ENCODE measurements at places on chromosomes 3 and 15. TPM values are rescaled to one million over a fixed set of nuclear protein-coding genes. Genes with fewer than 3 reads are reported as not detected.

DNA sequence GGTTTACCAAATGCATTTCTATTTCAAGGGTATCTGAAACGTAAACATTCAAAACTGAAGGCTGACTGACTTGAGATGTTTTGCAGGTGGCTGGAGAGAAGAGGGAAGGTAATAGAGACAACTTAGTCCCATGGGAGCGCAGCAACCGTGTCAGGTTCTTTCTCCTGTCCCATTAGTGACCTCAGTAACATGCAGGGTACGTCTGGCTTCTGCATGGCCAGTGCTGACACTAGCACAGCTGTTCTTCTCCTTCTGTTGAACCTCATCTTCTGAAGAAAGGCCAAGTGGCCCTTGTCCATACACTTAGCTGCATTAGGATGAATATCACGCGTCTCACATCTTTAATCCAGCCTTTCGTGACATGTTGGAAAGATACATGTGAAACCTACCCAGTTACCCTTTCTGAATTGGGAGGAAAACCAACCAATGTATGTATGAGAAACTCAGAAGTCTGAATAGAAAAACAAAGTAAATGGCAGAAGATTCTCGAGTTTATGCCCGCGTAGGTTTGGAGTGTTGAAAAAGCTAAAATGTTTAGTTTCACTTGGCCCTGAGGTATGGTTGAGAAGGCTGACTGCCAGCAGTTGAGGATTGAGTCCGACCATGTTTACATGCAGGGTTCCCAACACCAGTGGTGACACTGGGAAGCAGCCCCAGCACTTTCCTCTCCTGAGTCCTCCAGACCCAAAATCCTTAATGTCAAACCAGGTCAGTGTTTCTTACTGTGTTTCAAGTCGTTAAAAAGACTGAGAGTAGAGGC, 10.3 kb downstream of the NCBP2 start:
- no peak overlapping the region for H3K4me3 ChIP-seq
- H3K36me3 ChIP-seq: peaks cover 4% of the 10 kb centered on the region
- DNase-seq: no peak
- no peaks in the 10 kb centered on the region for H3K27me3 ChIP-seq
- no peak overlapping the region for H3K27ac ChIP-seq

DNA sequence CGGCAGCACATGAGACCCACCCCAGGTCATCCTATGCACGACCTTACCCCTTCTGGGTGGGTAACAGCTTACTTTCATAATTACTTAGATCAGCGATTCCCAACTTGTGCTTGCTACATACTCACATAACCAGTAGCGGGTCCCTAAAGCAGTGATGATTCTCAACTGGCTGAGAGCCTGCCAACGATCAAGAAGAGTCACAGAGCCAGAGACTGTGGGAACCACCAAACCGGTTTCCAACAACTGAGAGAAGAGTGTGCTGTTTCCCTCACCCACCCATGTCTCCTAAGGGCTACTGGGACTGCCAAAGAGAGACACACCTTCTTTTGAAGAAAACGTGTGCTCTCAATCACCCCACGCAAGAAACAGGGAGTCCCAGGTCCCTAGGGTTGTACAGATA, 12.0 kb upstream of the XXYLT1 start:
- H3K27ac ChIP-seq: no peak overlapping the region
- H3K4me3 ChIP-seq: no peak overlapping the region
- no peak for DNase-seq
- peaks cover 2% of the 10 kb centered on the region for H3K4me1 ChIP-seq

GRCh38 chr15:70265466-70265978, 167.8 kb upstream of the TLE3 start:
- H3K4me3 ChIP-seq: no peak overlapping the region
- DNase-seq: no peak
- H3K4me1 ChIP-seq: peaks cover 91% of the 10 kb centered on the region
- H3K27me3 ChIP-seq: peaks cover 9% of the 10 kb centered on the region

The ATRIP gene
- total RNA-seq: 13.2 TPM

The RBP2 gene
- total RNA-seq: not detected

The EPHB1 gene
- total RNA-seq: not detected

Measured in naive thymus-derived CD8-positive, alpha-beta T cell (primary cell).